ENCODE measurements at places on chromosomes 7 and 10.

DNA sequence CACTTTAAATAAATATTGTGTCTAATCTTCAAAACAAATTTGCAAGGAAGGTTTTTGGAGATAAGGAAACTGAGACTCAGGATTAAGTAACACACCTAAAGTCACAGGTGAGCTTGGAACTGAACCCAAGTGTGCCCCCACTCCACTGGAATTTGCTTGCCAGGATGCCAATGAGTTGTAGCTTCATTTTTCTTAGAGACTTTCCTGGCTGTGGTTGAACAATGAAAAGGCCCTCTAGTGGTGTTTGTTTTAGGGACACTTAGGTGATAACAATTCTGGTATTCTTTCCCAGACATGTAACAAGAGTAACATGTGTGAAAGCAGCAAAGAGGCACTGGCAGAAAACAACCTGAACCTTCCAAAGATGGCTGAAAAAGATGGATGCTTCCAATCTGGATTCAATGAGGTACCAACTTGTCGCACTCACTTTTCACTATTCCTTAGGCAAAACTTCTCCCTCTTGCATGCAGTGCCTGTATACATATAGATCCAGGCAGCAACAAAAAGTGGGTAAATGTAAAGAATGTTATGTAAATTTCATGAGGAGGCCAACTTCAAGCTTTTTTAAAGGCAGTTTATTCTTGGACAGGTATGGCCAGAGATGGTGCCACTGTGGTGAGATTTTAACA is 1.5 kb downstream of the IL6 start:
- no peak for DNase-seq

DNA sequence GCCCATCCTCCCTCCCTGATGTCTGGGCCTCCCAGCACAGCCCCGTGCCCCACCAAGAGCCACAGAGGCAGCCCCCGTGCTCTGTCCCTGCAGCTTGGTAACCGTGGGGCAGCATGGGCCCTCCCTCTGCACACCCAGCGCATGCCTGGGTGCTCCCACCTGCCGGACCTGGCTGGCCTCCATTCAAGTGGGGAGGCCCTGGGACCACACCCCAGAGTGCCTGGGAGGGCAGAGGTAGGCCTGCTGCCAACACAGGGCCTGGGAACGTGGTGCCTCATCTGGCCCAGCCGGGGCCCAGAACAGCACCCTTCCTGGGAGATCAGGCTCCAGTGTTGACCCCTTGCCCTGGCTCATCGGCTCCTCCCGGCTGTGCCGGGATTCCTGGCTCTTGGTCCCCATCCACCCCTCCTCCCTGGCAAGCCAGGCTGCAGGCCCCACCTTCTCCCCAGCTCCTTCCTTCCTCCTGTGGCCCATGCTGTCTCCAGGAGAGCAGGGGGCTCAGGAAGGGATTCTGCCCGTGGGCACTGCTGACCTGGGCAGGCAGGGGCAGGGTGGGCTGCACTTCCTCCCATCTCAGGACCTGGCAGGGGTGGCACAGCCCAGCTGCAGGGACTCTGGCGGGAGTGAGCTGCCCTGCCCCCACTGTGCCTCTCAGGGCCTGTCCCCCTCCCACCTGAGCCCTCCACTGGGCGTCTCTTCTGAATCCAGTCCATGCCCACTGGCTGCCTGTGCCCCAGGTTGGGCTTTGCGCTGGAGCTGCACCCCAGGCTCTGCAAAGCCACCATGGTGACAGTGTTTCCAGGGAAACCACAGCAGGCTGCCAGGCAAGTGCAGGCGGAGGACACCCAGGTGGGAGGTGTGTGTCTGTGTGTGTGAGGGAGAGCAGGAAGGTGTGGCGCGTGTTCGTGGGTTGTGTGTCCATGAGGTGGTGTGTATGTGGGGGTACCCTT is 32.6 kb downstream of the PWWP2B start:
- DNase-seq = no peak

GRCh38 chr7:37440738-37441385 is 7.8 kb downstream of the ELMO1 start:
- no peak for DNase-seq

- no peak for DNase-seq
Observed at GRCh38 chr7:149404396-149404795, 56.5 kb downstream of the ZNF777 start.

GRCh38 chr7:152189061-152189460 is 163.6 kb downstream of the GALNT11 start:
- no peak for DNase-seq

GRCh38 chr10:133104963-133105640 is 17.4 kb downstream of the ADGRA1 start:
- no peak for DNase-seq

Measured in natural killer cell treated with Interleukin-12 subunit alpha and Interleukin-12 subunit beta and Interleukin-15 and Interleukin-18, amount 100 ng/mL, for 72 hours (primary cell).